Stimulated activated CD4-positive, alpha-beta T cell treated with anti-CD3 and anti-CD28 coated beads, Interleukin-15, amount 100 ng/mL, for 24 hours (primary cell): ENCODE measurements at places on chromosomes 12 and 14.

DNA sequence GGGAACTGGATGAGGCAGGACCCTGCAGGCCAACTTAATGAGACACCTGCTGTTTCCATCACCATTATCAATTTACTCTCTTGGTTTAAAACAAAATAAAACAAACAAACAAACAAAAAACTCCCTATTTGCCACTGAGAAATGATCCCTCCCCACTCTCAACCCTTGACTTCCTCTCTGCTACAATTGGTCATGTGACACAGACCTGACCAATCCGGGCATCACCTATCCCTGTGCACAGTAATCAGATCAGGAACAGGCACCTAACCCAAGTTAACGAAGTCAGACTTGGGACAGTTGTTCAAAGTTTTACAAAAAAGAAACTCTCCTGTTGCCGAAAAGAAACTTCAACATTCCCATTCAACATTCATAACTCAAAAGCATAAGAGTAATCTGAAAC lies 58.4 kb downstream of the NELL2 start:
- DNase-seq, result no peak

GRCh38 chr14:101820283-101820798 lies 58.8 kb downstream of the PPP2R5C start:
- peak; percentile 47 for DNase-seq

GRCh38 chr14:75063013-75063412 lies 811 bp downstream of the ACYP1 start:
- DNase-seq, result no peak

- no peak for DNase-seq
Measured at GRCh38 chr12:68462803-68463202, 130.6 kb upstream of the MDM1 start.

DNA sequence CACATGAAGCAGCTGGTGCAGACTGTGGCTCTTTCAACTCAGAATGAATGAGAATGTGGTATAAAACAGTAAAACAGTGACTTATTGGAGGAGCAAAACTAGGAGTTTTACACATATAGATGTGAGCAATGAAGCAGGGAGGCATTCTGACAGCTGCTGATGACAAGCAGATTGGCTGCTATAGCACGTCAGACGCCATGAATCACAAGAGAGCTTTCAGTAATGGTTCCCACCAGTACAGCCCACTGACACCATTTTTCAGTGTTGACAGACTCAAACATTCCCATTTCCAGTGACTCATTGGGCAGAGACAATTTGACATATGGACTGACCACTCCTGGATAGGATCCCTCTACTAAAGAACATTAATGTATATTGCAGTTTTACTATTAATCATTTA lies 24.6 kb upstream of the FSCB start:
- DNase-seq, result no peak

- no peak for DNase-seq
Measured at GRCh38 chr14:58697930-58698642, 60.3 kb downstream of the DACT1 start.

DNA sequence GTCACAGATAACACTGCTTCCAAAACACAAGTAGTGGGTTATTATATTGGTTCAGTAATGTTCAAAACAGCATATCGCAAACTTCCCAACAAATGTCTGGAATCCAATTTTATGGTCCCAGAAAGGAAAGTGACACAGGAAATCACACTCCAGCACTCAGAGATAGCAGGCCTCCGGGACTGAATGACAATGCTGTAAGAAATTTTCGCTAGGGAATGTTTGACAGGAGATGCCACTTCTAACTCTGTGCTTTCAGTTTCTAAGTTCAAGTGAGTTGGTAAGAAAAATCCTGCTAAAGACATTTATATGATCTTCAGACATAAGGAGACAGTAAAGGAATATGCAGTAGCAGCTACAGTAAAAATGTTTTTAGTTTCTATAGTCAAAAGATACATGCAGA lies 93.2 kb downstream of the SLC2A13 start:
- DNase-seq, result no peak

- DNase-seq, result no peak
Measured at GRCh38 chr14:92223025-92223424, 99.9 kb upstream of the SLC24A4 start.

DNA sequence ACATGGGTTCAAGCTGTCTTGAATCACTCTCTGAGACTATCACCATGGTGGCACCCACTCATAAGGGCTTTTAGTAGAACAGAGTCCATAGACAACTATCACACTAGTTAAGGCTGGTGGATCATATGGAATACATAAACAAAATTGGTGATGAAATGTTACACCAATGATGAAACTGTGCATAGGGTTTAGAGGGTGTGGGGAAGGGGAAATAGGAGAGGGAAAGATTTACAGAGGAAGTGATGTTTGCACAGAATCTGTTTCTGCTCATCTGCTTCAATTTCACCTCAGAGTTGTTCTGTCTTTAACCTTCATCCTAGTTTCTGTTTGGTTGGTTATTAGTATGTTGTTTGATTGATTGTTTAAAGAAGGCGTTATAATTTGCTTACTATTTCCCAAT lies 2.4 kb upstream of the RXYLT1 start:
- no peak for DNase-seq
